ENCODE measurements at places on chromosomes 1 and 21. TPM values are rescaled to one million over a fixed set of nuclear protein-coding genes. Genes with fewer than 3 reads are reported as not detected.

The SLC44A5 gene
- total RNA-seq, result under 0.01 TPM

The BLACAT1 gene
- under 0.01 TPM for total RNA-seq

DNA sequence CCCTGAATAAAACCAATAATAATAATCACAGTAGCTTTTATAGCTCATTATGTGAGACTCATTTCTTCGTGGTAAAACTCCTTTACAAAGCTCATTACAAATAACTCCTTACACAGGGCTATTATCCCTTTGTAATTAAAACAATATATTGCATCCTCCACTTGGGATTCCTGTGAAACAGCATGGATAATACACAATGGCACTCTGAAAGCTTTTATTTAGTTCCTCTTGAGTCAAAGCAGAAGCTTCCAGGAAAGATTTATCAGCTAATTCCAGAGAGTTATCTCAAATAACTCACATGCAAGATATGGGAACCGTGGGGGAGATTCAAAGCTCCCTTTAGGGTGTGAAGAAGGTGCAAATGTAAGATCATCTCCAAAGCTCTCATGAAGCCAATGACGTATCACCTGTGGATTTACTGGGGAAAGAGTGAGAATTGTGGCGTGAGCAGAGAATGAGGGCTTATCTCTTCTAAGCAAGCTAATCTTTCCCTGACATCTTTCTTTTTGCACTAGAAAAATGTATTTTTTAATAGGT is 60.4 kb upstream of the GJA5 start:
- no peak for DNase-seq

GRCh38 chr1:246355411-246356230 is 151.5 kb downstream of the SMYD3 start:
- no peak for DNase-seq

- no peak for DNase-seq
Measured at GRCh38 chr1:32881871-32882850, 4.1 kb upstream of the HPCA start.

- no peak for DNase-seq
Measured at GRCh38 chr1:96238426-96238825, 483.2 kb upstream of the PTBP2 start.
